Amygdala (tissue), 56 donors: ENCODE measurements at places on chromosomes 7 and 10.

- DNase-seq, result peak; percentile 73
These were observed 506 bp upstream of the GNAI1 start for GRCh38 chr7:80134115-80134535.

- no peak for DNase-seq
These were observed 24.2 kb downstream of the MGMT start for GRCh38 chr10:129491123-129491734.

DNA sequence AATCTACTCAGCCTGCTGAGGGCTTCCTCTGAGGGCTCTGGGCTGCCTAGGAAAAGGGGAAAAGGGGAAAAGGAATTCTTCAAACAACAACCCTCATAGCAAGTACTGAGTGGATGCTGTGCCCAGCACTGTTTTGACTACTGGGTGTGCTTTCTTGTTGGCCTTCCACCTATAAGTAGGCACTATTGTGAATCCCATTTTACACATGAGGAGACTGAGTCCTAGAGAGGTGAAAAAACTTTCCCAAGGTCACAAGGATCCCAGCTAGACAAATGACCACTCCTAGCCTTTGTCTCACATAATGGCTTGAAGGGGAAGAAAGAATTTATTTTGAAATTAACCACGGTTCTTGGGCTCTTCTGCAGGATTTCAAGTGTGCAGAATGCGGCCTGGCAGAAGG lies 17.1 kb downstream of the FGF8 start:
- DNase-seq, result no peak

DNA sequence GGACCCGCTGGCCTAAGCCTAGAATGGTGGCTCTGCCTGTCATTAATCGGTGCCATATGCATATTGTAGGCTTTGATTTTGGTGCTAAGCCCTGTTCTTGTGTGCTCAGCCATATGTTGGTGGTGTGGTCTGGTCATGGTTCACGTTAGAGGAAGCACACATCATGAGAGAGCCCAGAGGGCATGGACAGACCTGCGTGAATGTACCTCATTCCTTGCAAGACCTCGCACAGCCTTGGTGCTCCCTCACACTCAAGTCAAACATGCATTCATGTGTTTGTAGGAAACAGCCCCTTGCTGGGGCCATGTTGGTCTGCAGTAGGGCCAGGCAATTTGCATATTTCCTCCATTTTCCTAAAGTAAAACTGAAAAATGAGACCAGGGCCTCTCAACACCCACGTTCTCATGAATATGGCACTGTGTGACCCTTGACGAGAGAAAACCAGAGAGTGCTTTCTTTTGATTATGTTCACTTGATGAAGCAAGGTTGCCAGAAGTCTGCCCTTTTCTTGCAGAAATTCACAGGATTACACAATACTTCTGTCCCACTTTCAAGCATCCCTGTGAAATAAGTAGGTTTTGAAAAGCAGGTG lies 268.7 kb downstream of the CELF2 start:
- DNase-seq, result no peak

DNA sequence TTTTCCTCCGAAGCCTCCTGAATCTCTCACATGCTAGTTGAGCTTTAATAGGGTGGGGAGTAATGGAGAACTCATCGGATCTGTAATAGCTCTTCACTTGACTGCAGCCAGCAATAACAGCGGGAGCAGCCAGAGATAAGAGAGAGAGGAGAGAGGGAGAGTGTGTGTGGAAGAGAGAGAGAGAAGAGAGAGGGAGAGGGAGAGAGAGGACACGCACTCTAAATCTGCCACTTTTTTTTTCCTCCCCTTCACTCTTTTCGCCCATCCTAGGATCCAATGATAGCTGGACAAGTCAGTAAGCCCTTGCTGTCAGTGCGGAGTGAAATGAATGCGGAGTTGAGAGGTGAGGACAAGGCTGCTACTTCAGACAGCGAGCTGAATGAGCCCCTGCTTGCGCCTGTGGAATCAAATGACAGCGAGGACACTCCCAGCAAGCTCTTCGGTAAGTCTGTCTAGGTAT lies 107.9 kb downstream of the POU6F2 start:
- no peak for DNase-seq

DNA sequence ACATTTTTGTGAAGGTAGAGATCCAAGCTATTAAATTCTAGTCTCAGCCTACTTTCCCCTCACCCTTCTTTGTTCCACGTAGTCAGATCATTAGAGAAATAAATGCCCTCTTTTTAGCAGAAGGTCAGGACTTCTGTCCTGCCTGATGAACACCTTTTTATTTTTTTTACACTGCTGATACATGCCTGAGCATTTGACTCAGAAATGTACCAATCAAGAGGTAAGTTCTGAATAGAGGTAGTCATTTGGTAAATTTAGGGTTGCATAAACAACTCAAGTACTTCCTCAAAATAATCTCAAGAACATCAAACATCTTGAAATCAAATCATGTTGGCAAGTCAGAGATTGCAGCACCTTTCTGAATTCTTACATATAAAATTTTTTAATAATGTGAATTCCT lies 133.7 kb downstream of the MYO3A start:
- no peak for DNase-seq

DNA sequence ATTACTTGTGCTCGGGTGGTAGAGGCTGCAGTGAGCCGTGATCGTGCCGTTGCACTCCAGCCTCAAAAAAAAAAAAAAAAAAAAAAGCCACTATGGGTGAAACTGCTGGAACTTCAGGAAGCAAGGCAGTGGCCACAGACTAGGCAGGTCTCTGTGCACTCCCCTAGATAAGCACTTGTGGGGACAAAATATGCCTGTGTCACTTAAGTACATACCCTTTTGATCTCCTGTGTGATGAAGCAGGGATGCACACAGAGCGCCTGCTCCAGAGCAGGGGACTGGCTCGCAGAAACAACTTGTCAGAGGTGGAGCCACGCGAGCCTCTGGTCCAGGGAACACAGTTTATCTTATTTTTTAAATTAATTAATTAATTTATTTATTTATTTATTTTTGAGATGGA lies 42.9 kb upstream of the PSAP start:
- no peak for DNase-seq

- no peak for DNase-seq
These were observed 71.8 kb downstream of the PFKFB3 start for GRCh38 chr10:6274484-6274883.

DNA sequence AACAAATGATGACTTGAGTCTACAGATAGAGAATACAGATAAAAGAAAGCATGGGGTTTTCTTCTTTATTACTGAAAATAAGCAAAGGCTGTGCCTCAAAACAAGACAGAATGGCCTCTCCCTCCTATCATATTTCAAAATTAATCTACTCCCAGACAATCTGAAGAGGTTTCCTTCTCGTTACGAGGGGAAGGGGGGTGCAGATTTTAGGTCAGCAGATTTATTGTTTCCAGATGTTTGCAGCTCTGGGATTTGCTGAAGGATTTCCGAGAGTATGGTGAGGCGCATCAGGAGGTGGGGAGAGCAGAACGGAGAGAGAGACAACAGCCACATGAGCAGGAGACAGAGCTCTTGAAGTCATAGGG lies 89.8 kb downstream of the KIAA1549 start:
- no peak for DNase-seq

- no peak for DNase-seq
These were observed 71.9 kb upstream of the AMPH start for GRCh38 chr7:38703093-38703492.
